Left lung (tissue), 14 donors: ENCODE measurements at places on chromosomes 2 and 18. TPM values are rescaled to one million over a fixed set of nuclear protein-coding genes. Genes with fewer than 3 reads are reported as not detected.

DNA sequence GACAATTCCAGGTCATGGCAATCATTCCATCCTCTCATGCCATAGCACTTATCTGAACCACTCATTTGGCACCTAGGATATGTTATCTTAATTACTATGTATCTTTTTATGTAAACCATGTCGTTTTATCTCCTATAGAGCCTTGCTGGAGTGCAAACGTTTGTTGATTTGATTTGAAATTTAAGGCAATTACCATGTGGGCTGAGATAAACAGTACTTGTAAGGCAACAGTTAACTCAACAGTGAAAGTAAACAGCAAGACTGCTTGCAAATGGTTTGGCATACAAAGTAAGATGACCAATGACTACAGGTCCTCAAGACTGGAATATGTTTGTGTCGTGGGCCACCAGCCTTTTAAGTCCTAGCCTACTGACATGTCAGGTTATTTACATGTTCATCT, 133.7 kb upstream of the ZFP36L2 start:
- no peak for DNase-seq

DNA sequence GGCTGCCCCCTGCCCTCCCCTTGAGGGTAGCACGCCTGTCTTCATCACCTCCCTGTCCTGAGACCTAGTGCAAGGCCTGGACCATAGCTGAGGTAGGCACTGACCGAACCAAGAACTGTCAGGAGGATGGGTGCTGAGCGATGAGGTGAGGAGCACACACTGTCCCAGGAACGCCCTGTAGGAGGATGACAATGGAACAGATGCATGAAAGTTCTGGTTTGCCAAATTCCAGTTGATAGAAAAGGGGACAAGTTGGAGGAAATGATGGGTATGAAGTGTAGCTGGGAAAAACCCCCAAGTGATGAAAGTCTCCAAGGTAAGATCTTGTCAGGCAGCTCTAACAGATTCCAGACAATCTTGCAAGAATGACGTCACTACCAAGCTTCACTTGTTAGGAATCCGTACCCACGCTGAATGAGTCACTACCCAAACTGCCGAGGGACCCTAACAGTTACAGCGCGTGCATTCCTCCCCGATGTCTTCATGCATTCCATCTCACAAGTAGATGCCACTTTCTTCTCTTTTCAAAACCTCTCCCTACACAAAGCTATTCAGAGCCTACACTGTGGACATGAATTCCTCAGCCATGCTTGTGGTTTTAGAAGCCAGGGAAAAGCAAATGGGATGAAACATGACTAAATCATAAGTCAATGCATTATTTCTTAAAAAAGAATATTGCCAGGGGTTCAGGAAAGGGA, 27.6 kb downstream of the MRPL33 start:
- peak; percentile 25 for DNase-seq

- no peak for DNase-seq
These were observed 179.6 kb upstream of the SLC39A10 start for GRCh38 chr2:195477248-195477995.

DNA sequence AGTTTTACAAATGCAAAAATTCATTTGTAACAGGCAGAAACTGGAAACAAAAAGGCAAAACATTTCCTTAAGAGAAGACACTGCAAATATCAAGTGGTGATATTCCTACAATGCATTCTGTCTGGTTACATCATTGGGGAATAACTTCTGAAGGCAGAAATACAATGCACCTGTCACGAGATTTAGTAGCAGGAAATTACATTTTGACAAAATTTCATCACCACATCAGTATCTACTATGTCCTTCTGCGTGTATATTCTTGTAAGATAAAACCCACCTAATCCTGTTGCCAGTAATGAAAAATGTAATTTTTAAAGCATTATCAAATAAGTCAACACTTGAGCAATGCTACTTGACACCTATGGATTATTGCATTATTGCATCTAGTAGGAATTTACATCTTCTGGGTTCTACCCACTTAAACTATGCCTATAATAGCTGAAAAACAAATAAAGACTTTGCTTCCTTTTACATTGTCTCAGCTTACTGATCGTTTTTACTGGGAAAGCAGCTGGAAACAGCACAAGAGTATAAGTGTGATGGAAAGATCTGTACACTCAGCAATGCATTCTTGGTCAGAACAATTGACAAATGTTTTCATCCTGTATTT, 59.5 kb downstream of the IRS1 start:
- no peak for DNase-seq

- no peak for DNase-seq
These were observed 180.6 kb downstream of the ATAD2B start for GRCh38 chr2:23746141-23746863.

Gene SCYGR4
- not detected for total RNA-seq

Gene HOXD11
- total RNA-seq, result not detected
